Activated CD8-positive, alpha-beta memory T cell treated with anti-CD3 and anti-CD28 coated beads, Interleukin-2, amount 10 ng/mL, durations not matched to agents 7 days and 5 days (primary cell): ENCODE measurements at places on chromosomes 12 and 14. TPM values are rescaled to one million over a fixed set of nuclear protein-coding genes. Genes with fewer than 3 reads are reported as not detected.

- peaks cover 32% of the 10 kb centered on the region for H3K4me1 ChIP-seq
- no peaks in the 10 kb centered on the region for H3K36me3 ChIP-seq
- H3K4me3 ChIP-seq = no peak overlapping the region
- H3K27me3 ChIP-seq = peaks cover 3% of the 10 kb centered on the region
- no peak overlapping the region for H3K27ac ChIP-seq
Measured at GRCh38 chr14:77306416-77306815, 14.3 kb downstream of the POMT2 start.

- no peak for DNase-seq
- H3K27me3 ChIP-seq = no peaks in the 10 kb centered on the region
- no peak overlapping the region for H3K4me3 ChIP-seq
- H3K4me1 ChIP-seq = peaks cover 19% of the 10 kb centered on the region
- peaks cover 43% of the 10 kb centered on the region for H3K36me3 ChIP-seq
Measured at GRCh38 chr12:119807380-119807779, 69.7 kb downstream of the CIT start.

GRCh38 chr14:102620413-102620812 lies 28.0 kb downstream of the RCOR1 start:
- H3K27me3 ChIP-seq = no peaks in the 10 kb centered on the region
- H3K4me1 ChIP-seq = peaks cover 21% of the 10 kb centered on the region
- no peak overlapping the region for H3K27ac ChIP-seq
- no peak overlapping the region for H3K4me3 ChIP-seq
- H3K36me3 ChIP-seq = peaks cover 6% of the 10 kb centered on the region

GRCh38 chr14:69993326-69993725 lies 114.1 kb downstream of the SMOC1 start:
- H3K4me1 ChIP-seq = no peaks in the 10 kb centered on the region
- no peak for DNase-seq
- no peak overlapping the region for H3K27ac ChIP-seq
- H3K27me3 ChIP-seq = peaks cover 59% of the 10 kb centered on the region
- no peak overlapping the region for H3K4me3 ChIP-seq
- no peaks in the 10 kb centered on the region for H3K36me3 ChIP-seq

- no peaks in the 10 kb centered on the region for H3K36me3 ChIP-seq
- no peak overlapping the region for H3K4me3 ChIP-seq
- DNase-seq = no peak
Measured at GRCh38 chr12:76216585-76217472, 131.4 kb downstream of the BBS10 start.

- H3K27me3 ChIP-seq = peaks cover 3% of the 10 kb centered on the region
- no peak overlapping the region for H3K27ac ChIP-seq
- H3K4me1 ChIP-seq = no peaks in the 10 kb centered on the region
- H3K4me3 ChIP-seq = no peak overlapping the region
- peaks cover 28% of the 10 kb centered on the region for H3K36me3 ChIP-seq
- no peak for DNase-seq
Measured at GRCh38 chr14:72463291-72463866, 430.5 kb downstream of the DPF3 start.

DNA sequence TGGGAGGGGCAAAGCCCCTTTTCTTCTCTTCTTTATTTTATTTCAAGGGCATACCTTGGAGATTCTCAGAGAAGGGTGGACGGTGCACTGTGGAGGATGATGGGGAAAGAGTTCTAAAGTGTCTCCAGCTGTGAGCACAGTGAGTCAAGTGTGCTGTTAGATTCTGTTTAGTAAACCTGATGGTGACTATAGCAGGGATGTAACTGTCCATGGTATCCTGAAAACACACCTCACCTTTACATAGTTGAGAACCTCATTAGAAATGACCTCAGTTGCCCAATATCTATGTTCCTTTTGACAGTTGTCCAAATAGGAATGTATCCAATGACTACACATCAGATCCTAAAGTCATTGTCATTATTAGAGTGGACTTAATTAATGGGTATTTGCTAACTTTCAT lies 38.0 kb downstream of the CNTN1 start:
- H3K27me3 ChIP-seq = no peaks in the 10 kb centered on the region
- H3K36me3 ChIP-seq = no peaks in the 10 kb centered on the region
- DNase-seq = no peak
- no peaks in the 10 kb centered on the region for H3K4me1 ChIP-seq
- no peak overlapping the region for H3K4me3 ChIP-seq

GRCh38 chr14:83331513-83331912 lies 1797.9 kb upstream of the SEL1L start:
- no peaks in the 10 kb centered on the region for H3K36me3 ChIP-seq
- no peak overlapping the region for H3K4me3 ChIP-seq
- H3K27me3 ChIP-seq = no peaks in the 10 kb centered on the region
- no peak overlapping the region for H3K27ac ChIP-seq
- no peaks in the 10 kb centered on the region for H3K4me1 ChIP-seq

GRCh38 chr12:107511292-107511691 lies 174.3 kb upstream of the PWP1 start:
- no peak for DNase-seq
- peaks cover 2% of the 10 kb centered on the region for H3K36me3 ChIP-seq
- peaks cover 2% of the 10 kb centered on the region for H3K27me3 ChIP-seq
- H3K4me3 ChIP-seq = no peak overlapping the region
- H3K4me1 ChIP-seq = peaks cover 13% of the 10 kb centered on the region

DNA sequence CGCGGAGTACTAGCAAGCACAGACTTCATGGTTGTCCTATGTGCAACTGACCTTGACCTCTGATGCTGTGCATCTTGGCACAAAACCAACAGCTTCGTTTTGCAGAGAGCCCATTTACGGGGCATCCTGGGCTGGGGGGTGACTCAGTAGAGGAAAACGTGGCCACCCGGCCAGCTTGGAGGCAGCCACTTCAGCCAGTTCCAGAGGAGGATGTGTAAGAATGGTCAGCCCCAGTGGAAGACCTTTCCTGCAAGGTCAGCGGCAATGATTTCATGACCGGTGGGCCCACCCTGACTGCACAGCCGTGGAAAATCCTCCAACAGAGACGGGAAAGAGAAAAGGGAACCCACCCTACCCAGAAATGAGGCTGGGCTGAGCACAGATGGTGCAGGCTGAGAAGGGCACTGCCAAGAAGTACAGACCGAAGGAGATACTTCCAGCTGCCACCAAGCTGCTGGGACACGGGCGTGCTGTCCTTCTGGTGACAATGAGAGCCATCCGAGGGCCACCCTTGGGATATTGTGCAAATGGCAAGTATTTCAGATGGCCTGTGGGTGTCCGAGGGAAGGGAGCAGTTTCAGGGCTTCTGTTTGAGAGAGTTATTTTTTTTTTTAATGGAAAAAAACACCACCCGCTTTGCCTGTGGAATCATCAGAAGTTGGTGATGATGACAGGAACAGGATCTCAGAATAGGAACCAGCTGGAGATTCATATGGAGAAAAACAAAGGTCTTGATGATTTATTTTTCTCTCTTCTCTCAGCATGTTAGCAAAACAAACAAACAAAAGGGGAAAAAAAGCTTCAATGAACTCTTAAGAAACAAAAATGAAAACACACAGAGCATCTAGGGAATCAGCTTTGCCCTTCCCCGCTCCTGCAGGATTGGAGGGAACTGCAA lies 120.2 kb upstream of the RFLNA start:
- no peak overlapping the region for H3K4me3 ChIP-seq
- H3K36me3 ChIP-seq = no peaks in the 10 kb centered on the region
- DNase-seq = no peak
- H3K27me3 ChIP-seq = peaks cover 22% of the 10 kb centered on the region
- no peak overlapping the region for H3K27ac ChIP-seq

DNA sequence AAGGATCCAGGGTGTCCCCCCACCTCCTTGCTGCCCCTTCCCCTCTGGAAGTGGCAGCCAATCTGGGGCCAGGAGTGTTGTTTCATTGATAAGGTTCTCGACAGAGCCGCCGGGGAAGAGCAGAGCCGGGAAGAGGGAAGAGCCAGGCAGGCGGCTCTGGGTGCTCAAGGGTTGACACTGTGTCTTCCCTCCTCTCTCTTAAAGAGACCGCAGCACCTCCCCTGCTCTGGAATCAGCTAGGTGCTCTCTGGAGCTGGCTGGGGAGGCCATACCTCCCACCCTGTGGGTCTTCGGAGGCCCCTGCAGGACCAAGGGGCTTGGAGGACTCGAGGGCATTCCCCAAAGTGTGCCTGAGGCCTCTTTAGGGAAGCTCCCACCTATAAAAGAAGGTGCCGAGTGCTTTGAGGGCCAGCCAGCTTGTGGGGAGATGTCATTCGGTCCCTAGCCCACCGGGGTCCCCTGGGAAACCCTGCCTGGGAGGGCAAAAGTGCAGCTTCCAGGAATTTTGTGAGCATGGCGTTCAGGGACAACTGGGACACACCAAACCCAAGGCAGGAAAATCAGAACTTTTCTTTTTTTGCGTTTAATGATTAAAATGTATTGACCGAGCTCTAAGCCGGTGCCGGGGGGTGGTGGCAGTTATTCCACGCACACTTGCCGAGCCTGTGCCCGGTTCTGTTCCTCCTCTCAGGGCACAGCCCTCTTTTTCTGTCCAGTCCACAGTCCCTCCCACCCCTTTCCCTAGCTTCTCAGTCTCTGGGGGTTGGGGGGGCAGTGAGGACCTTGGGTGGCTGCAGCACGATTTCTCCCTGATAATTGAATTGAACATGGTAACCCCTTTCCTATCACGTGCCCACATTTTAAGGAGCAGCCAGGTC lies 3.0 kb downstream of the SETD1B start:
- peak overlapping the region; percentile 85 for H3K4me3 ChIP-seq
- peak overlapping the region; percentile 95 for H3K27ac ChIP-seq
- no peaks in the 10 kb centered on the region for H3K27me3 ChIP-seq
- peaks cover 40% of the 10 kb centered on the region for H3K4me1 ChIP-seq
- no peak for DNase-seq

DNA sequence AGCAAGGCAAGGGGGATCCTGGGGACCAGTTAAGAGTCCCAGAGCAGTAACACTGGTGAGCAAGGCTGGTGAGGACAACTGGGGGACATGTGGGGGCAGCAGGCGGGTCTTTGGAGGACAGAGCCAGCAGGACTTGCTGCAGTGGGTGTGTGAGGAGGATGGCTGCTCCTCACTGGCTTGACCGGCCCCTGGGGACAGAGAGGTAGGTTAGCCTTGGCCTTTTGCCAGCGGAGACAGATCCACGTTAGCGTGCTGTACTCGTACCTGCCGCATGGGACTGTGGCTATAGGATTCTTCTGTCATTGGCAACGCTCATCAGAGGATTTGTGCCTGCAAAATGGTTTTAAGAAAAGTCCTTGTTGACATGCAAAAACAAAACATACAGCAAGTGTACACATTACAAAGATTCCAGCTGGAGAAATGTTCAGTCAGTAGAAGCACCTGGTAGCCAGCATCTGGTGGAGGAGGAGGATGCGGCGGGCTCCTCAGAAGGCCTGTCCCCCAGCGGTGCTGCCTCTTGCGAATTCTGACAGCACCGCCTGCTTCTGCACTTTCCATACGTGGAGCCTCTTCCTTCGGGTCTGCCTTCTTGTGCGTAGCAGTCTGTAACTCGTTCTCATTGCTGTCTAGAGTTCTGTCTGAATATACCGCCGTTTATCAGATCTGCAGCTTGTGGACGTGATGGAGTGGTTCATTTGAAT lies 91.3 kb downstream of the EP400 start:
- no peaks in the 10 kb centered on the region for H3K27me3 ChIP-seq
- H3K4me1 ChIP-seq = peaks cover 4% of the 10 kb centered on the region

DNA sequence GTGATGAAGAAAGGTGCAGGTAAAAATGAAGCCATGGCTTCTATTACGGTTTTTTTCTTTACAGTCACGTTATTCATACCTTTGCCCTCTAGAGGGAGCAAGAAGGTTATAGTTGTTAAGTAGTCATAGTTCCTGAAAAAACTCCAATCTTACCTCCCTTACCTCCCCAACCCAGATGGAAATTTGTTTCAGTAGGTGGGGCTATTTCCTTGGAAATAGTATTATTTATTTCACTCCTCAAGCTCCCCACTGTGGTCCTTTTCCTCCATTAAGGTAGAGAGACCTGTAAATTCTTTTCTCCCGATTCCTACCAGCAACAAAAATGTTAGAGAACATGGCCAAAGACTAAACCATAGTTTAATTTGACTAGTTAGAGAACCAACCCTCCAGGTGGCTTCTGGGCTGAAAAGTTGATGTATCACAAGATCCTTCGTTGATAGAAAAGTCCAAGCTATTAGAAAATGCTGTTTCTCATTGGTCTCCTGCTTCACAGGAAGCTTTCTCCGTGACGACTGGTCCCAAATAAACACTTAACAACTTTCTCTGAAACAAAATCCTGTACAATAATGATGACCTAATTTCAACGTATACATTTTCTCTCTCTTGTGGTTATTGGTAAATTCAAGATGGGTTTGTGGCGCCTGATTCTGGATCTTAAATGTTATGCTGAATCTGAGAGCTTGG lies 43.5 kb downstream of the TMX1 start:
- no peak overlapping the region for H3K4me3 ChIP-seq
- peaks cover 2% of the 10 kb centered on the region for H3K4me1 ChIP-seq
- DNase-seq = no peak
- H3K36me3 ChIP-seq = no peaks in the 10 kb centered on the region
- H3K27ac ChIP-seq = no peak overlapping the region
- no peaks in the 10 kb centered on the region for H3K27me3 ChIP-seq

- H3K36me3 ChIP-seq = peaks cover 6% of the 10 kb centered on the region
- DNase-seq = peak; percentile 70
- no peaks in the 10 kb centered on the region for H3K27me3 ChIP-seq
- peak overlapping the region; percentile 72 for H3K27ac ChIP-seq
- peak overlapping the region; percentile 62 for H3K4me3 ChIP-seq
Measured at GRCh38 chr14:63438065-63438757, 105.0 kb downstream of the PPP2R5E start.

GRCh38 chr14:89469210-89470198 lies 52.5 kb upstream of the FOXN3 start:
- H3K27me3 ChIP-seq = no peaks in the 10 kb centered on the region
- no peak overlapping the region for H3K4me3 ChIP-seq
- no peak for DNase-seq
- H3K4me1 ChIP-seq = peaks cover 33% of the 10 kb centered on the region

DNA sequence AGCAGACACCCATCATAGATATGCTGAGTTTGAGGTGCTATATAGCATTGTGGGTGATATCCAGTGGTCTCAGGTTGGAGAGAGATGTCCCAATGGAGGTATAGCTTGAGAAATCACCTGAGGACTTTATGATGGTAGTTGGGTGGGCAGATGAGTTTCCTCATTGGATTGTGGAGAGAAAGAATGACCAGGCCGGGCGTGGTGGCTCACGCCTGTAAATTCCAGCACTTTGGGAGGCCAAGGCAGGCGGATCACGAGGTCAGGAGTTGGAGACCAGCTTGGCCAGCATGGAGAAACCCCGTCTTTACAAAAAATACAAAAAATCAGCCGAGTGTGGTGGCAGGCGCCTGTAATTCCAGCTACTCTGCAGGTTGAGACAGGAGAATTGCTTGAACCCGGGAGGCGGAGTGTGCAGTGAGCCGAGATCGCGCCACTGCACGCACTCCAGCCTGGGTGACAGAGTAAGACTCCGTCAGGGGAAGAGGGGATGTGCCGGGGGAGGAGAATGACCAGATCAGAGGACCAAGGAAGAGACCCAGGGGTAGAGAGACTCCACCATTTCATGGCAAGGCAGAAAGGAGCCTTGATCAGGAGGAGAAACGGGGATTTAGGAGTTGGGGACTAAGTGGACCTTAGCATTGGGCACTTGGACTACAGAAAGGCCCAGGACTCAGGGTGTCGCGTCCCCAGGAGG lies 757 bp upstream of the PCK2 start:
- no peak for DNase-seq
- peak overlapping the region; percentile 99 for H3K4me3 ChIP-seq
- H3K36me3 ChIP-seq = peaks cover 22% of the 10 kb centered on the region
- peak overlapping the region; percentile 99 for H3K27ac ChIP-seq
- no peaks in the 10 kb centered on the region for H3K27me3 ChIP-seq

The NINJ2 gene
- total RNA-seq = 7.4 TPM

The GPR135 gene
- 1.3 TPM for total RNA-seq

The TDRD9 gene
- total RNA-seq = 1.2 TPM

The ZNF705A gene
- not detected for total RNA-seq

The E2F7 gene
- total RNA-seq = 20.2 TPM

The CLEC2B gene
- 55.1 TPM for total RNA-seq

The CHGA gene
- total RNA-seq = not detected

The PPP1R36 gene
- not detected for total RNA-seq

The TMEM121 gene
- 11.5 TPM for total RNA-seq

The ABCD2 gene
- 25.0 TPM for total RNA-seq

The CCDC197 gene
- total RNA-seq = 0.14 TPM
